Stimulated activated CD8-positive, alpha-beta memory T cell treated with anti-CD3 and anti-CD28 coated beads, Interleukin-15, amount 100 ng/mL, for 24 hours (primary cell): ENCODE measurements at places on chromosomes 6 and 20.

- DNase-seq, result no peak
Observed at GRCh38 chr6:72182337-72183246, 296.2 kb downstream of the RIMS1 start.

- DNase-seq, result peak; percentile 32
Observed at GRCh38 chr20:34824806-34825529, 483 bp downstream of the NCOA6 start.

DNA sequence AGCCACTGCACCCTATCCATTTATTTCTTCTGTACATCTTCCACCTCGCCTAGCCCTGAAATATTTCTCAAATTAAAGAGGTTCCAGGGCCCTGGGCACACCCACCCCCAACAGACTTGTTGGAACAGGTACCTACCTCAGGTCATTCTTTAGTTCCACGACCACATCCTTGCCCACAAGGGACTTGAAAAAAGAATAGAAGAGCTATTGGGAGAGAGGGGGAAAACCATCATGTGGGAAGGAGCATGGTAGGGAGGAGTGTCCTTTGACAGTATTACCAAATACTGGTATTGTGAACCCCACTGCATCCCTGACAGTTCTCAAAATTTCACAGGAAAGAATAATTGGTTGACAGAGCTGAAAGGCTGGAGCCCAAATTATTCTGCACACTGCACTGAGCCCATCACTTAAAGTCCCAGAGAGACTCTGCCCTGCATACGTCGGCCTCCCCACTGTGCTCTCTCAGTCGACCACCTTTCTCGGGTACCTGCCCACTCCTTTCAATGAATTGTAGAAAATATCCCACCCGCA, 762 bp downstream of the LSM2 start:
- DNase-seq, result no peak

GRCh38 chr20:10006447-10007090, 28.2 kb upstream of the ANKEF1 start:
- DNase-seq, result no peak

- DNase-seq, result no peak
Observed at GRCh38 chr6:52190409-52190808, 4.2 kb downstream of the IL17A start.

DNA sequence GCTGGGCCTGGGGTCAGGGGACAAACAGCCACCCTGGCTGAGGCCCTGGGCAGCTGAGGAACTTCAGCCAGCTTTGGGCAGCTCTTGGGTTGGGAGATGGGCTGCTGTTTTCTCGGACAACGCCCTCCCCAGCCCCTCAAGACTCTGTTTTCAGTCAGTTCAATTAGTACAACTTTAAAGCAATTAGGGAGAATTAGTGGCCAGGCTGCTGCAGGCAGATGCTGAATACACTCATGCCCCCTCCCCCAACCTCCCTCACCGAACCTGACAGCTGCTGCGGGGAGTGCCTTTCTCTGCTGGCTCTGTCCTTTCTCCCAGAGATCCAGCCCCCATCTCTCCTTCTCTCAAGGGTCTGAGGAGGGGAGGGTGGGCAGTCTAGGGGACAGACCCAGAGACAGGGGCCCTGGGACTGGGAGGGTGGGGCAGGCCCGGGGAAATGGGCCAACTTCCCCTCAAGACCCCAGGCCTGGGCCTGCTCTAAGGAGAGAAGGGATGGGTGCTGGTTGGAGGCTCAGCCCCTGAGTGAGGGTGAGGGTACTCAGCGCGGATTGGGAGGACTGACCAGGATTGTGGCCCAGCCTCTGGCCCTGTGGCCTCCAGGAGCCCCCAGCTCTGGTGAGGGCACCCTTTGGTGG, 17.8 kb upstream of the MYT1 start:
- DNase-seq, result no peak

DNA sequence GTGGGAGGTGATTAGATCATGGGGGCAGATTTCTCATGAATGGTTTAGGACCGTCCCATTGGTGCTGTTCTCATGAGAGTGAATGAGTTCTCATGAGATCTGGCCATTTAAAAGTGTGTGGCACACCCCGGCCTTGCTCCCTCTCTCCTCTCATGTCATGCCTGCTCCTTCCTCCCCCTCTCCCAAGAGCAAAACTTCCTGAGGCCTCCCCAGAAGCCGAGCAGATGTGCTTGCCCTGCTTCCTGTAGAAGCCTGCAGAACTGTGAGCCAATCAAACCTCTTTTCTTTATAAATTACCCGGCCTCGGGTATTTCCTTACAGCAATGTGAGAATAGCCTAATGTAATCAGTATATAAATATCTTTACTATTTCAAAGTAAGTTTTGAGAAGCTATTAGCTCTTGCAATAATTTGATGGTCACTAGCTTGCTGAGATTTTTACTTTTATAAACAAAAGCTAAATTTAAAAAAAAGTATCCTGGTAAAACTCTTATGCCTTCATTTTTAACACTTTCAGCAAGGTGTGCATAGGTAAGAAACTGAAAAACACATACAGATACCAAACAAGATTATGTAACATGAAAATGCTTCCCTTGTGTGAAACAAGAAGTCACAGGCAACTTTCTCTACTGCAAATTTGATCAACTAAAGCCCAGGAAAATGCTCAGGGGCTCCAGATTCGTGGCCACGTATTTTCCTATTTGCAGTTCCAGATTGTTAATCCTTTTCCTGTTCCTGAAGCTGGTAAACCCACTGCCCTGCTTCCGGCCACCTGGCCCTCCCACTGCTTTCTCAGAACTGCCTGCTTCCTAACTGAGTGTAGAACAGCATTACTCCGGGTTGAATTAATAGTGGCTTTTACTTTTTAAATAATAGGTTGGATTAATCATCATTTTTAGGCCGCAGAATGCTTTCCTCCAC, 395.1 kb upstream of the CNR1 start:
- no peak for DNase-seq

- no peak for DNase-seq
Observed at GRCh38 chr20:10721137-10721896, 47.5 kb upstream of the JAG1 start.

DNA sequence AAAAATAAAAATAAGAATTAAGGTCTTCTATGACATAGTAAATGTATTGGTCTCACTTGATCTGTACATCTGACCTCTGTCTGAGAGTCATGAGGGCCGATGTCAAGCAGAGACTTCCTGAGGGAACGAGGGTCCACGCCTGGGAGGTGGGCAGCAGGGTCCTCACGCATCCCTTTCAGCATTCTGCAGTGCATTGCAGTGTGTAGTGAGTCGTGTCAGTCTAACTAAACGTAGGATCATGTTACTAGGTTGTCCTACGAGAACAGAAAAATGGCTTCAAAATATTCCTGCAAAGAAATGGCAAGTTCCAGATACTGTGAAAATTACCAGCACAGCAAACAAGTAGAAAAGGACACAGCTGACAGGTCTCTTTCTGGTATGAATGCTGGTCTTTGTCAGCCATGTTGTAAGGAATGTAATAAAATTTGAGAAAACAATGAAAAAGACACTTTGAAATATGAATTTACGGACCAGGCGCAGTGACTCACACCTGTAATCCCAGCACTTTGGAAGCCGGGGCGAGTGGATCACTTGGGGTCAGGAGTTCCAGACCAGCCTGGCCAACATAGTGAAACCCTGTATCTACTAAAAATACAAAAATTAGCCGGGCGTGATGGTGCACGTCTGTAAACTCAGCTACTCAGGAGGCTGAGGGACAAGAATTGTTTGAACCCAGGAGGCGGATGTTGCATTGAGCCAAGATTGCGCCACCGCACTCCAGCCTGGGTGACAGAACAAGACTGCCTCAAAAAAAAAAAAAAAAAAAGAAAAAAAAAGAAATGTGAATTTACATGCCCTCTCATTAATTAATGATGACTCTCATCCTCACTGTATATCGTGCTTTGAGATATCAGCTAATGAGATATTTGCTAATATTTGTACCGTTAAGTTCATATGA, 2.4 kb upstream of the AHCY start:
- DNase-seq, result no peak

GRCh38 chr6:1013656-1014430, 298.1 kb upstream of the FOXQ1 start:
- DNase-seq, result no peak

DNA sequence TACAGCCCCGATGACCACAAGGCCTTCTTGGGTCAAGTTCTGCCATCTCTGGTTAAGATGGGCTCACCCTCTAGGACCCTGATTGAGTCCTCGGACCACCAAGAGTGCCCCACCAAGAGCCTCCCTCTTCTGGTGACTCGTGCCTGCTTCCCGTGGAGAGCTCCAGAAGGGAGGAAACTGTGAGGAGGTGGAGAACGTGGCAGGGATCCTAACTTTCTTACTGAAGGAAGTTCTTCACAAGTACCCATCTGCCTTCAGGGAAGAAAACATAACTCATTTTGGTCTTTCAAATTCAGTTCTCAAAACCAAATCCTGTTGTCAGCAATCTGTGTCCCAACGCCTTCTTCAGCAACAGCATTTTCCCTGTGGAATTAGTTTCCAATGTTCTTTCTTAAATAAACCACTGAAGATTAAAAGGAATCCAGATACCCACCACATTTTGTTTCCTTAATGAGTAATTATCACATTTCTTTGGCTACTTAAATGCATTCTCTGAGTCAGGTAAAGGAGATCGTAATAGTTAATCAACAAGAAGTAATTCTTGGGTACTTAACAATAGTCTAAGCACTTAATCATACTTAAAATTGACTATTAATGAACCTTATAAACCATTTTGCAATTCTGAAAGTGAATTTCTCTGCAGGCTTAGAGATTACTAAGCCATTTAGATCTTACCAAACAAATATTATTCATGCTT, 185.8 kb upstream of the SGK1 start:
- DNase-seq, result no peak

GRCh38 chr6:74973591-74973990, 232.3 kb downstream of the COL12A1 start:
- DNase-seq, result no peak
